ENCODE measurements at places on chromosomes 2 and 18. TPM values are rescaled to one million over a fixed set of nuclear protein-coding genes. Genes with fewer than 3 reads are reported as not detected.

Gene DSG4
- not detected for total RNA-seq

Gene SNTG2
- total RNA-seq = not detected

GRCh38 chr2:19367326-19367725 lies 8.9 kb upstream of the OSR1 start:
- peaks cover 71% of the 10 kb centered on the region for H3K27me3 ChIP-seq
- H3K36me3 ChIP-seq = no peaks in the 10 kb centered on the region
- H3K4me1 ChIP-seq = peaks cover 14% of the 10 kb centered on the region
- no peak overlapping the region for H3K4me3 ChIP-seq
- no peak overlapping the region for H3K27ac ChIP-seq

DNA sequence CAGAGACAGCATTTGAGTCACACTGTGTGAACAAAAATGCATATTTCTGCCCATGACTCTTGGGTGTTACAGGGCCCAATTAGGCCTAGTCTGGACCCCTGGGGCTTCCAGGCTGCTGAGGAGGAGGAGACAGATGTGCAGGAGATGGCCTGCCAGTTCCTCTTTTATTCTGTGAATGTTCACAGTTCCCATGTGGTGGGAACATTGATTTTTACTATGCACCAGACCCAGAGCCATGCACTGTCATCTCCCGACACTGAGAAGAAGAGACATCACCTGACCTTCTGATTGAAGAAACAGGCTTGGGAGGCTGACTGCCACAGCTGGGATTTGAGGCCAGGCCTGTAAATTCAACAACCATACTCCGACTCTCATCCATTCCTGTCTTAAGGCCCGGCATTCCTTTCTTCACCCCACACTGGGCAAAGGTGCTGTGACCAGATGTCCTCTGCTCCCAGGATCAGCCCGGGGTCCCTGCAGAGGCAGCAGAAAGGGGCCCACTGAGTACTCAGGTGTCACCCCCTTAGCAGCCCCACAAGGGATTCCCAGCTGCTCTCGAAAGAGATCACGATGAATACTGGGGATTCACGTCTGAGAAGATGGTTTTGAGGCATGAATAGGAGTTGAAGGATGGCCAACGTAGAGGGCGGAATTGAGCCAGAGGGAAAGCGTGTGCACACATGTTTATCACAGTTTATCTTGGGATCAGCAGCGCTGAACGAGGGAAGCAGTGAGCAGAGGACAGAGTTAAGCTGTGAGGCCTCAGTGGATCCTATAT lies 3.6 kb upstream of the TFCP2L1 start:
- no peak overlapping the region for H3K4me3 ChIP-seq
- H3K27me3 ChIP-seq = peaks cover 28% of the 10 kb centered on the region
- H3K36me3 ChIP-seq = no peaks in the 10 kb centered on the region

DNA sequence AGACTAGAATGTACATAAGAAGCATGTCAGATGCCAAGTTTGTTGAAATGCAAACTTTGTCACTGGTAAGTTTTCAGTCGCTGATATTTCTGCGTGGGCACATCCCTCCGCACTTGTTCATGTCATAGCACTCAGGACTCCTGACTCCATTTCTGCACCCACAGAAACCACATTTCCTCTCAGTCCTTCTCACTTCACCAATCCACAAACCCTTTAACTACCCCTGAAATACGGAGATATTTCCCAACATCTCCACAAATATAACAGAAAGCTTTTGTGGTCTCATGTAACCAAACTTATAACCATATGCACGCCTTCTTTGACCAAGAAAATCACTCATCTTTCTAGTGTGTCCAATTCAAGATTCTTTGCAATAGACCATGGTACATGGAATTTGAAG lies 276.9 kb upstream of the ERBB4 start:
- peaks cover 3% of the 10 kb centered on the region for H3K27me3 ChIP-seq
- peaks cover 8% of the 10 kb centered on the region for H3K4me1 ChIP-seq
- H3K36me3 ChIP-seq = no peaks in the 10 kb centered on the region
- DNase-seq = no peak
- no peak overlapping the region for H3K4me3 ChIP-seq
- no peak overlapping the region for H3K27ac ChIP-seq

- DNase-seq = no peak
- H3K4me1 ChIP-seq = peaks cover 22% of the 10 kb centered on the region
- H3K27me3 ChIP-seq = no peaks in the 10 kb centered on the region
Observed at GRCh38 chr2:200765995-200766660, 45.6 kb upstream of the BZW1 start.
